ENCODE measurements at places on chromosomes 6 and 20.

GRCh38 chr6:147266821-147267220, 62.6 kb downstream of the STXBP5 start:
- no peak for DNase-seq

GRCh38 chr6:32271429-32271828, 47.6 kb upstream of the NOTCH4 start:
- DNase-seq = no peak

- no peak for DNase-seq
Observed at GRCh38 chr6:113120582-113121285, 736.4 kb upstream of the MARCKS start.

GRCh38 chr6:142985281-142985680, 40.3 kb upstream of the HIVEP2 start:
- no peak for DNase-seq

DNA sequence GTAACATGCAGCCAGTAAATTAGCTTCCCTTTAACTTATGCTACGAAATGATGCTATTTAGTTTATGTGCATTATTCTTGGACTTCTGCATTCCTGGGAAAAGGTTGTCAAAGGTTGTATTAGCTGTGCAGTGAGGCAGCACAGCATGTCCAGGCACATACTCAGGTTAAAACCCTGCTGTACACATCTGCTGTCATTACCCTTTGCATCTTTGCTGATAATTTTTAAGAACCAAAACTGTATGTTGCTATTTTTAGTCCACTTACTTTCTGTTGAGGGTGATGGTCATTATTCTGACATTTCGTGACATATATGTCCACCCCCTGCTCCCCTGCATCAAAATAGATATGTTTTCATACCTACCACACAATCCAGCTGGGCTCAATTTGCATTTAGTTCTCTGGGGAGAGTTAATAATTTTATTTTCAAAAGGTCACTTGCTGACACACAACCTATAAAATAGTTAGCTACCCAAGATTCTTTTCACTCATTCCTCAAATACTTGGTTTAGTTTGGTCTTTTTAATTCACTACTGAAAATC, 142.5 kb upstream of the SPACA1 start:
- no peak for DNase-seq

- DNase-seq = no peak
Observed at GRCh38 chr6:31287619-31288018, 15.7 kb upstream of the HLA-C start.

DNA sequence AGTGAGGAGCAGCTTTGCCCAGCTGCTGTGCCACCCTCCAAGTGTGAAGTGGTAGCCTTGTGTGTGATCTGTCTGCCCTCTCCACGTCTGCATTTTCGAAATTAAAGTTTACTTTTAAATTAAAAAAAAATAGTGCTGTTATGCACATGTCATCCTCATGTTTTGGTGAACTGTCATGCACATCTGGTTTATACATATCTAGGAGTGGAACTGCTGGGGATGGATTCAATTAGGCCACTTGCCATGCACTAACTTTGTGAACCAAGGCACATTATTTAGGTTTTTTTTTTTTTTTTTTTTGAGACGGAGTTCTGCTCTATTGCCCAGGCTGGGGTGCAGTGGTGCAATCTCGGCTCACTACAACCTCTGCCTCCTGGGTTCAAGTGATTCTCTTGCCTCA, 3.6 kb downstream of the GTSF1L start:
- DNase-seq = no peak

DNA sequence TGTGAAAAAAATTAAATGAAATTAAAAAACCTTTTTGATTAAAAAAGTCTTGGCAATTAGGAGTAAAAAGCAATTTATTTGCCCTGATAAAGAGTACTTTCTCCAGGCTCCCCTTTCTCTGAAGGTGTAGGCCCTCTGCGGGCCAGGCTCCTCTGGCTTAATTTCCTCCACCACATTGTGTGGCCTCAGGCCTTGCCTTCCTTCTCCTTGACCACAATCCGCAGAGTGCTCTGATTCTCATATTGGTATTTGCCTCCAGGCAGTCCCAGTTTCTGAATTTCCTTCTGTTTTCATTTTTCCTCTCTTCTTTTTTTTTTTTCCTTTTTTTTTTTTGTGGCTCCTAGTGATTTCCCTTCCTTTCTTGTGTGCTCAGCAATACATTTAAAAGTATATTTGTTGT, 96.4 kb downstream of the AIG1 start:
- no peak for DNase-seq

DNA sequence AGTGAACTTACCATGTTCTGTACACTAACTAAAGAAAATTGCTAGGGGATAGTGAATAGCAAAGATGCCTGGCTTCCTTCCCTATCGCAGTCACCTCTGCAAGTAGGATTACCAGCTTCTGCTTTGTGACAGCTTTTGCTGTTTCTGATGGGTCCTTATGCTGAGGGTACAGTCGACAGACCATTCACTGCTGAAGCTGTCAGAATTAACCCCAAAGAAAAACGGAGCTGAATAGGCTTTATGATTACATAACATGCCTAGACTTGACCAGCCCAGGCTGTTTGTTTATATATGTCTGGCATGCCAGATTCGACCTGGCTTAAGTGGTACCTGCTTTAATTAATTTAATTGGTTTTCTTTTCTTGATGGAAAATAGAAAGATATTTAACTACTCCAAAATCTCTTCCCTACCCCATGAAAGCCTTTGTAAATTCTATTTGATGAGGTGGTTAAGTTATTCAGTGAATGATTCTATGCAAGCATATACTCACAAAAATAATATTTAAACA, 21.7 kb upstream of the PRELID3B start:
- no peak for DNase-seq

- DNase-seq = no peak
Observed at GRCh38 chr6:107691062-107691751, 132.9 kb downstream of the SCML4 start.

DNA sequence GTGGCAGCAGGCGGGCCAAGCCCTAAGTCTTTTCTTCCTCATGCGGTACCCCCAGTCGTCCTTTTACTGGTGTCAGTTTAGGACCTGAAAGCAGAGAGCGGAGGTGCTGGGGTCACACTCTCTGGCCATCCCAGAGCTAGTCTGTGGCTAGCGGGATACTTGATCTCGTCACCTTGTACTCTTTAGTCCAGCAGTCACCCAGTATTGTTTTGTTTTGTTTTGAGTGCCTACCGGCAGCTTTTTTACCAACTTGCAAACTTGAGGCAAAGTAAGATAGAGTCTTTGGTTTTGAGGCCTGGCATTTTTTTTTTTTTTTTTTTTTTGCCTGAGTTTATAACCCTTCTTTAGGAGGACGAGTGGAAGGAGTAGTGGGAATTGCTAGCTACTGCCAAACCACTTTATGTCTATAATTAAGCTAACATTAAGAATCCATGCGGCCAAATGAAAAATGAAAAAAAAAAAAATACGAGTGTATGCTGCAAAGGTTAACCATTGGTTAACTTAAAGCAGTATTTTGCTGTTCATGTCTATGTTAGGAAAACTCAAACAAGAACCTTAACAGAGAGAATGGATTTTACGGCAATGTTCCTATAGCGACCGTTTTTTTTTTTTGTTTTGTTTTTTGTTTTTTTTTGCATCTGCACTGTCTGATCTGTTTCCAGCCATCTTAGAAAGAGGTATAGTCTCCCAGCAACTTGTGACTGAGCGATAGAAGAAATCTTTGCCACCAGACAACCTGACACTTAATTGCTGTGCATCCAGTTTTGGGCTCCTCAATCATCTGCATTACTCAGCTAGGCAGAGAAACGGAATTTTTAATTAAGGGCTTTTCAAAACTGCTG, 56.9 kb downstream of the FAM217A start:
- no peak for DNase-seq

GRCh38 chr20:57390604-57391438, at the start of gene RBM38:
Gene RBM38, plus strand, starts transcription at chr20:57391396. Its CDS starts 186 bp downstream, at chr20:57391582.
- DNase-seq = no peak

GRCh38 chr6:112153926-112154607, 66.7 kb downstream of the FAM229B start:
- no peak for DNase-seq

DNA sequence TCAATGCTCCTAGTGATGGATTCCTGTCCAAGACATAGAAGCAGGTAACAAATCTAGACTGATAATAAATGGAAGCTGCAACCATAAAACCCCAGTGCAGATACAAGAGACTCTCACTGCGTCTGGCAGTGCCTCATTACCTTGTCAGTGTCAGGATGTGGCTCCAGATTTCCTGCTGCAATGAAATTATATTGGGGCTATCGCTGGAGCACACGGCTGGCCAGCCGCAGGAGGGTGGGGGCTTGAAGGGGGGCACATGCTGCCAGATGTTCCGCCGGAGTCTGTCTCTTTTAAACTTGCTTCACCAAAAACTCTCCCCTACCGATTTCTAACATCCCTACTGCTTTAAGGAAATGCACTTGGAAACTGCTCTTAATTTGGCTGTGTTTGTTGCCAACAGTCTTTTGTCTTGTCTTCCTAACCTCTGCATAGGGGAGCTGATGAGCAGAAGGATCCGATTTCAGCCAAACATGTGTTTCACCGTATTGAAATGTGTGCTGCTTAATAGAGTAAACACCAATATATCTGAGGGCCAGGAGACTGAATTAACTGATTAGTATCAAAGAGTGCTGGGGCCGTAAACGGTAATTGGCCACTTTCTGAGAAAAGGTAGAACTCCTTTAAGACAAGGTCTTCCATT, 102.2 kb upstream of the EXOC2 start:
- DNase-seq = no peak

- no peak for DNase-seq
Observed at GRCh38 chr6:101021504-101021903, 140.4 kb upstream of the ASCC3 start.

DNA sequence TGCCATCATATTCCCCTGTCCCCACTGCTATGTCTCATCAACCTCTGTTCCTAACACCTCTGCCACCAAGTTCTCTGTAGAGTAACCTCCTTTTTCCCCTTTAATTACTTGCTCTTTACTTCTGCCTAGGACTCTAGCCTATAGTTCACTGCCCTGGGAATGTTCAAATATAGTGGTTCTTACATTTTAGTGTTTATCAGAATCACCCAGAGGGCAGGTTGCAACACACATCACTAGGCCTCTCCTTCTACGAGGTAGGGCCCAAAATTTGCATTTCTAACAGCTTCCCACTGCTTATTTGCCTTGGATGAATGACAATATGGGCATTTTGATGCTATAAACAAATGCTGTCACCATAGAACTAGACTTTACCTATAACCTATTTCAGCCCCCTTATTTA, 23.1 kb upstream of the C6orf141 start:
- DNase-seq = no peak

DNA sequence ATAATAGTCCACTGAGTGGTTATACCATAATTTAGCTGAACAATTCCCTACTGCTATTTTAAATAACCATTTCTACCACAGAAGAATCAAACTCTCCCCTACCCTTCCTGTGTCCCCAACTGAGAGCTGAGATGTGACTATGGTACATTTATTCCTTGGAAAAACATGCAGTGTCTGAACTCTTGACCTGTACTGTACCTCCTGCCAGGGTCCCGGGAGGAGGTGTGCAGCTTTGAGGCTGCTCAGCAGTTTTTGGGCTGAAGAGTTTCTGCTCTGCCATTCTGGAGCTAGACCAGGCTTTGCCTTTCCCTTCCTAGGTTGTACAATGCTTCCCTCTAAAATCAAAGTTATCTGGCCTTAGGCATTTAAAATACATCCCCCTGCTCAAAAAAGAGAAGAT, 275.1 kb upstream of the SGK1 start:
- no peak for DNase-seq

- no peak for DNase-seq
Observed at GRCh38 chr6:95110767-95111166, 466.6 kb upstream of the MANEA start.

- DNase-seq = no peak
Observed at GRCh38 chr6:91013511-91013910, 426.6 kb upstream of the MAP3K7 start.

DNA sequence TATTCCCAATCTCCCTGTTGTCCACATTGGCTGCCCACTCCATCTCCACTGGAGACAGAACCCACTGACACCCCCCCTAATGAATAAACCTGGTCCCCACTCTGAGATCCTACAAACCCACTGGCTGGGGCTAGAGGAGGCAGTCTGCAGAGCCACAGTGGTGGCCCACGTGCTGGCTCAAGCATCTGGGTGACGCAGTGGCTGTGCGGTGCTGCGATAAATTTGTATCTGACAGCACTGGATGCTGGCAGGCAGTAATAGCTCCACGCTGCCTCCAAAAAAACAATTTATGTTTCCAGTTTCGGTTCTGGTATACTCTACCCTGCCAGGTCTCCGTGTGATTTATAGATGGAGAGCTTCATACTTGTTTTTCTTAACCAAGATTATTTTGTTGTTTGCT, 87.1 kb upstream of the SYNDIG1 start:
- DNase-seq = no peak

GRCh38 chr6:28597924-28598722, 72.4 kb downstream of the GPX5 start:
- no peak for DNase-seq

GRCh38 chr20:14830466-14830865, 493.1 kb upstream of the FLRT3 start:
- no peak for DNase-seq

- DNase-seq = no peak
Observed at GRCh38 chr20:62822788-62823651, 6.2 kb downstream of the COL9A3 start.

DNA sequence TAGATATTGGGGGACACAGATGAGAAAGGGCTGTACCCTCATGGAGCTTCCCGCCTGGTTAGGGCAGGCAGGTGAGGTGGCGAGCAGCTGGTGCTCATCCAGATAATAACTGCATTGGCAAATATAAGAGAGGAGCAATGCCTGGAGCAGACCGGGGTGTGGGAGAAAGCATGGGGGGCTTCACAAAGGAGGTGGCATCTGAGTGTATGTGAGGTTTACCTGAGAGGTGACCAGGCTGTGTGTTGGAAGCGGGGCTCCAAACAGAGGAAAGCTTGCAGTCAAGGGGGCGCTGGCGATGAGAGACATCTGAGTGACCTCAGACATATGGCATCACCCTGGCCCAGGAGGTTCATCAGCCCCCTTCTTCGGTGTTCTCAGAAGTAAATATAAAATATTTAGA, 72.1 kb upstream of the PMEPA1 start:
- no peak for DNase-seq

DNA sequence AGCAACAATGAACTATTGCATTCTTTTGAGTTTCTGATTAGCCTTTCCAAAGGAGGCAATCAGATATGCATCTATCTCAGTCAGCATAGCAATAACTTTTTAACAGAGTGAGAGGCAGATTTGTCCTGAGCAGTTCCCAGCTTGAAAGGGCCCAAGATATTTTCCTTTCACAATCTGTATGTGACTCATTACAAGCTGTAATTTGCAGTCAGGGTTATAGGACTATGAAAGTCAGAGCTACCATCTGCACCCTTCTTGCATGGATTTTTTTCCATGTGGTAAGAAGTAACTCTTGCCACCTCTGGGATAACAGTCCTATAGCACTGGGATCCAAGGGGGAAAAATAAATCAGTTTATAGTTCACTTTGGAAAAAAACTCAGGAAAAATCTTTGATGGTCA, 318.2 kb upstream of the RGS17 start:
- DNase-seq = no peak

GRCh38 chr20:38059832-38060231, 26.3 kb downstream of the RPRD1B start:
- no peak for DNase-seq

DNA sequence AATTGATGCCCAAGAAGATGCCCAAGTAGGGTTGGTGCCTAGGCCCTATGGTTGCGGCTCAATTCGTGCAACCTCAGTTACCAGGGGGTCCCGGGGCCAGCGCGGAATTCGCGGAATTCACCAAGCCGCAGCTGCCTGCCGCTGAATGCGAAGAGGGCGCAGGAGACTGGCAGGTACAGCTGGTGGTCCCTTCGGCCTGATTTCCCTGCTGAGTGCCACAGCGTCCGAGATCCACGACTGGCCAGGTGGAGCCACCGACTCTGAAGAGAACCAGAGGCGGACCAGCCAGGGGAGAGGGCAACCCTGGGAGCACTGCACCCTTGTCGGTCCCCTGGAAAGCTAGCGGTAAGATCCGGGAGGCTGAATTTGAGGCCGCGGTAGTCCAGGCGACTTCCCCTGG, 6.8 kb upstream of the TFAP2D start:
- DNase-seq = no peak

Data from activated CD8-positive, alpha-beta memory T cell treated with anti-CD3 and anti-CD28 coated beads for 1 hour (primary cell).